ENCODE measurements at places on chromosomes 7 and 10. TPM values are rescaled to one million over a fixed set of nuclear protein-coding genes. Genes with fewer than 3 reads are reported as not detected.

The MMD2 gene
- not detected for total RNA-seq

GRCh38 chr10:12726971-12727831, 274.3 kb downstream of the CCDC3 start:
- no peak for DNase-seq

The CALML5 gene
- not detected for total RNA-seq

DNA sequence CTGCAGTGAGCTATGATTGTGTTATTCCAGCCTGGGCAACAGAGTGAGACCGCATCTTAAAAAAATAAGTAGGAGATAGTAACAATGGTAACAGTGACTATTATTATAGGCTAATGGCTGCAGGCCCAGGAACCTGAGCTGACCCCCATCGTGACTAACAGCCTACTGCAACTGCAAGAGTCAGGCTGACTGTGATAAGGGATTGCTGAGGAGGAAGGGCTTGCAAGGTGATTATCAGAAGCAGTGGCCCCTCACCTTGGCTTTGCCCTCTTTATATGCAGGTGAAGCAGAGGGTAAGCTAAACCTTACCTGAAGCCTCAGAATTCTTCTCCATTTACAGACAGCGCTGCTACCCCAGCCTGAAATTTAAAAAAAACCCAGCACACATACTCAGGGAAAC, 83.9 kb upstream of the SDK1 start:
- no peak for DNase-seq

The PDE1C gene
- 54.6 TPM for total RNA-seq
